ENCODE measurements at places on chromosomes 12 and 14.
A peak's percentile ranks its signal among the peaks of the same experiment; 100 is the strongest.

DNA sequence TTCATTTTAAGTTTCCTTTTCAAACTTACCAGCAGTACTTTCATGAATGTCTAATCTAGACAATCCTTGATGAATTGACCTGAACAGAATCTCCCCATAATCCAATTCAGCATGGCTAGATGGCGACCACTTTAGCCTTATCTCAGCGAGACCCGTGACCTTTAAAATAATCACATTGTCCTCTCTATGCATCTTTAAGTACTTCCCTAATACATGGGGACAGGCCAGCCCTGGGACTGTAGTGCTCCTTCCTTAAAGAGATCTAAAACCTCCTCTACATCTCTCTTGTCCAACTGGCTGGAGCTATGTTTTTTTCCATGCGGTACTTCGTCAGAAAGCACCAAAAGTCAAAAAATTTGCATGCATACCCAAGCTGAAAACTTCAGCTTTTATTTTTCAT, 746.0 kb downstream of the VRK1 start:
- no peak for DNase-seq

- DNase-seq = no peak
Observed at GRCh38 chr14:98966475-98967162, 305.4 kb downstream of the BCL11B start.

- DNase-seq = peak; percentile 82
Observed at GRCh38 chr14:89040460-89041256, 216.2 kb downstream of the TTC8 start.

DNA sequence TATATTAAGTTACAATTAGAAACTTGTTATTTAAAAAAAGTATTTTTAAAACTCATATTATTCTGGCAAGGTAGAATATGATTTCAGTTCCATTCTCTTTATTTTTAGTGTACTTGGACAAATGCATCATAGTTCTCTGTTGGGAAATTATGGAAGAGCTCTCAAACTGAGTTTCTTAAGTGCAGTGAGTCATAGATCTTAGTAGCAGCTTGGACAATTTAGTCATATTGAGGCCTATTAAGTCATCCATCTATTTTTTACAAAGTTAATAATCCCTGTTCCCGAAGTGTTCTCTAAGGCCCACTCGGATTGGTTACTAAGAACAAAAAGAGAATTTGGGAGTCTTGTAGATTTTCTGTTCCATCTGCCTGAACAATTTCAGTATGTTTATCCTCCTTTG, 113.9 kb downstream of the ANO4 start:
- no peak for DNase-seq

DNA sequence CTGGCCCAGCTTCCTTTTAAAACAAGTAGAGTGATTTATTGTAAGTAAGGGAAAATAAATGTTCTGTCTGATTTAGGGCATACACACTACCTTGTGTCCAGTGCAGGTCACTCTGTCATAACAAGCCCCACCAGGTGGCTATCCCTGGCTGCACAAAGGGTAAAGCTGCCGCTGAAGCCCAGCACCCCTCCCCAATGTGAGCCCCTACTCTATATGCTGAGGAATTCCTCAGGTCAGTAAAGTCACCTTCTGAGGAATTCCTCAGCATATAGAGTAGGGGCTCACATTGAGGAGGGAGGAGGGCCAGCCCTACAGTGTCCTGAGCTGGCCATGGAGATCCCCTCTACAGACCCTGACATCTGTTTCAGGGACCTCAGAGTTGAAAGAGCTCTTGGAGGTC, 67.2 kb downstream of the TBC1D30 start:
- DNase-seq = no peak

GRCh38 chr12:9902539-9903228, 21.4 kb downstream of the KLRF2 start:
- no peak for DNase-seq

GRCh38 chr12:19783547-19784444, 344.5 kb downstream of the AEBP2 start:
- no peak for DNase-seq

GRCh38 chr12:98516111-98516873, 902 bp downstream of the TMPO start:
- DNase-seq = peak; percentile 72

- no peak for DNase-seq
Observed at GRCh38 chr14:94675036-94675435, 62.8 kb downstream of the SERPINA3 start.

GRCh38 chr12:46480724-46481123, 108.2 kb upstream of the SLC38A2 start:
- no peak for DNase-seq

DNA sequence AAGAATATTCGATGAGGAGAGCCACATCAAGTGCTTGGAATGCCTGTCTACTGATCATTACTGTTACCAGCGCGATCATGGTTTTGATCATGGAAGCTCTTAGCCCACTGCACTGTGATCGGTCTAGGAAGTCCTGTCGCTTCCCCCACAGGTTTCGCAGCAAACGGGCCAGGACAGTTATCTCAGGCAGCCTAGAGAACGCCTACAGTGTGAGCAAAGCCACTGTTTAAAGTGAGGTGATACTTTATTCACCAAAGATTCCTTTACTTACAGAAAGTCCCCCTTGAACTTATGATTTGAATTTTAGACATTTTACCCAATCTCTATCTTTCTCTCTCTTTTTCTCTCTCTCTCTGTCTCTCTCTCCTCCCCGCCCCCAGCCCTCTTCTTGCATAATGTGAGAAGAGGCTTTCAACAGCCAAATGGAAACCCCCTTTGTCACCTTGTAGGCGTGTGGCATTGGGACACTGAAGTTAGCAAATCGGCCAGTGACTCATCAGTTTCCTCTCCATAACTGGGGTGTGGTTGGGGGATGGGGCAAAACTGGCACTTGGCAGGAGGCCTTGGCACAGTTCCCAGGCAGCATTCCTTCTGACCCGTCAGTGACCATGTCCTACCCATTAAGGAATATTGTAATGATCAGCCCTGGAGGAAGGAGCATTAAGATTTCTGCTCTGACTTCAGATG, 214.8 kb downstream of the CHST11 start:
- peak; percentile 63 for DNase-seq

DNA sequence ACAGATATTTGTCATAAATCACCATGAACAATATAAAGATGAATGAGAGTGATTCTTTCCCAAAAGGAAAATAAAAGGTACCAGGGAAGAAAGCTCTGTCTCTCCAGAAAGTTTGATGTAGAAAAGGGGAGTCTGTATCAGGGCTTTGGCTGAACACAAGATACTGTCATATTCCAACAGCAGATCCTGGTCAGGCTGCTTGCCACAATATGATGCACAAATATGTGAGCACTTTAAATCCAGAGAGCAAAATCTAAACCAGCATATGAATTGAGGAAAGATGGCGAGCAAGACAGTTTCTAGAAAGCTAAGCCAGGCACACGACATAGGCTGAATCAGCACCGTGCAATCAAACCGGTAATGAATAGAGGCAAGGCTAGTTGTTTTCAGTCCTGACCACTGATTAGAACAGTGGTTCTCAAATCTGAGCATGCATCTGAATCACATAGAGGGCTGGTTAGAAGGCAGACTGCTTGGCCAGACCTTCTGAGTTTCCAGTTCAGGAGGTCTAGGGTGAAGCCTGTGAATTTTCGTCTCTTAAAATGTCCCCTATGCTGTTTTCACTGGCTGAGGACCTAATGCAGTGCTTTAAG, 60.7 kb downstream of the PLCZ1 start:
- DNase-seq = no peak

GRCh38 chr14:95048771-95049312, 108.5 kb downstream of the DICER1 start:
- DNase-seq = no peak

- DNase-seq = no peak
Observed at GRCh38 chr12:83954956-83955601, 957.5 kb downstream of the SLC6A15 start.

DNA sequence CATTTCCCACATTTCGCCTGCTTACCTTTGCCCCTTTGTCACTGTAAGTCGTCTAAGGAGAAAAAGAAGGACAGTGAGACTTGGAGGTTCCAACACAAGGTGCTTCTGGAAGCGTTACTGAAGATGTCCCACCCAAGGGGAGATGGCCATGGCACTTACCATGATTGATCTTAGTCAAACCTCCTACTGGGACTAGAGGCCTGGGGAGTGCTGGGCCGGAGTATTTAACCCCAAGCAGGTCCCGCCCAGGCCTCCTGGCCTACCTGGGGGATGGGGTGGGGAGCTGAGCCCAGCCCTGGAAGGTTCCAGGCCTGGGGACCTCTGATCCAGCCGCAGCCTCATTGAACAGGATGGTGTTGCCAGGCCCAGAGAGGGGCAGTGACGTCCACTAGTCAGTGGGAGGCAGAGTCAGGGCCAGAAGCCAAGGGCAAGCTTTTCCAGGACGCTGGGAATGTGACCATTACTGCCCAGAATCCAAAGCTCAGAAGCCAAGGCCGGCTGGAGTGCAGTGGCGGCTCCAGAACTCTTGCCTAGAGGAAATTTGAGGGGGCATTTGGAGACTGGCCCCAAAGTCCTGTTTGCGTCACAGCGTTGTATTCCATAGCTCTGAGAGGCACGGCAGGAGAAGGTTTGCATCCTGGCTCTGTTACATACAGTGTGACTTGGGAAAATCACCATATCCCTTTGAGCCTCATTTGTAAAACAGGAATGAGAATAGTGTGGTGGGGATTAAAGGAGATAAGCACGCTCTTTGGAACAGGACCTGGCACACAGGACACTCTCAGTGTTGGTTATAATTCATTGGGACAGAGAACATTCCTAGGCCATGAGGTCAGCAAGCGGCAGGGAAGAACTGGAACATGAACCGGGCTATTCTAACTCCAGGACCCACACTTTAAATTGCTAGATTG, at the start of gene HPD:
Gene HPD (minus strand): TSS at position 198 of the 911 bp plus-strand sequence. CDS start 36 bp downstream, at position 162.
- DNase-seq = peak; percentile 37

GRCh38 chr12:24198070-24198469, 248.6 kb upstream of the SOX5 start:
- no peak for DNase-seq

DNA sequence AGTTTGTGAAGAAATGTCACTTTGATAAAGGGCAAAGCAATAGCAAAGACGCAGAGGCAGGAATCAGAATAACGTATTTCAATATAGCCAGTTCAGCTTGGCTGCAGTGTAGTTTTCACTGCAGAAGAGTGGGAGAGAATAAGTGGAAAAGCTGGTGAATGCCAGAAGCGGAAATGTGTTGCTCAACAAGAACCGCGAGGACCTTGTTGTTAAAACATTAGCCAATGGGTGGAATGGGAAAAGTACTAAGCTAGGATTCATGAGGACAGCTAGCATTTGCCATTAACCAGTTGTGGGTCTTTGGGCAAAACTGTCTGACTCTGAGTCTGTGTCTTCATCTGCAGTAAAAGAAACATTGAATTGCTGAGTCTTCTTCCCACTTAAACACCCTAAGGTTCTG, 292.9 kb upstream of the GRIP1 start:
- DNase-seq = no peak

GRCh38 chr12:124122722-124123121, 149.7 kb downstream of the ZNF664 start:
- DNase-seq = no peak

DNA sequence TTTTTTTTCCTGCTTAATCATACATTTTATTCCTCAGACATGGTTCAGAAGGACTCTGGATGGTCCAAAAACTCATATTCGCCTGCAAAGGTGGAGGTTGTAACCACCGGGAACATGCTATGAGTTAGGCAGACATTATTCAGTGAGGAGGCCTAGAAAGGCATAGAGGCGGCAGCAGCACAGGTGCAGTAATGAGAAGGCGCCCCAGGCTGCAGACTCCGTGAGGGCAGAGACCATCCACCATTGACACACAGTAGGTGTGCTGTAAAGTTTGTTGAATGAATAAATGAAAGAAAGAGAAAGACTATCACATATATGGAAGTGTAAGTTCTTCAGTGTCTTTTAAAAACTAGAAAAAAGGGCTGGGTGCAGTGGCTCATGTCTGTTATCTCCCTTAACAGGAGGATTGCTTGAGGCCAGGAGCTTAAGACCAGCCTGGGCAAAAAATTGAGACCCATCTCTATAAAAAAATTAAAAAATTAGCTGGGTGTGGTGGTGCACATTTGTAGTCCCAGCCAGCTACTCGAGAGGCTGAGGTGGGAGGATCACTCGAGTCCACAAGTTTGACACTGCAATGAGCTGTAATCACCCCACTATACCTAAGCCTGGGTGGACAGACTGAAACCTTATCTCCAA, 34.5 kb upstream of the PTGR2 start:
- DNase-seq = no peak

DNA sequence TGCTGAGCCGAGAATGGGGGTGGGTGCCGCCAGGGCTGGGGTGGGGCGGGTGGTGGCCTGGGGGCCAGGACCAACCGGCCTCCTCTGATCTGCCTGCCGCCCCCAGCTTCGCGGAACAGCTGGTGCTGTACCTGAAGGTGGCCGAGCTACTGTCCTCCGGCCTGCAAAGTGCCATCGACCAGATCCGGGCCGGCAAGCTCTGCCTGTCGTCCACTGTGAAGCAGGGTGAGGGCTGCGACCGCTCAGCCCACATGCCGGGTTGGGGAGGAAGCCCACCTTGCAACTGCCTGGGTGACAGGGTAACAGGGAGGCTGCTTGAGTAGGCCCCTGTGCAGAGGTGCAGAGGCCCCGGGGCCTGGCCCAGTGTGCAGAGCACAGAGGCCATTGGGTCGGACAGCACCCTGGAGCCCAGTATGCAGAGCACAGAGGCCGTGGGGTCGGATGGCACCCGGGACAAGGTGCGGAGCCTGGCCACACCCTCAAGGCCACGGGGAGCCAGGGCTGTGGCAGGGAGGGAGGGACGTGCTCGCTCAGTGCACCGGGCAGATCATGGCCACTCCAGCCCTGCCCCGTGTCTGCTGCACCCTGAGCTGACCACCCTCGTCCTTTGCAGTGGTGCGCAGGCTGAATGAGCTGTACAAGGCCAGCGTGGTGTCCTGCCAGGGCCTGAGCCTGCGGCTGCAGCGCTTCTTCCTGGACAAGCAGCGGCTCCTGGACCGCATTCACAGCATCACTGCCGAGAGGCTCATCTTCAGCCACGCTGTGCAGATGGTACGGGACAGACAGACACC, 9.5 kb upstream of the PUS1 start:
- no peak for DNase-seq

DNA sequence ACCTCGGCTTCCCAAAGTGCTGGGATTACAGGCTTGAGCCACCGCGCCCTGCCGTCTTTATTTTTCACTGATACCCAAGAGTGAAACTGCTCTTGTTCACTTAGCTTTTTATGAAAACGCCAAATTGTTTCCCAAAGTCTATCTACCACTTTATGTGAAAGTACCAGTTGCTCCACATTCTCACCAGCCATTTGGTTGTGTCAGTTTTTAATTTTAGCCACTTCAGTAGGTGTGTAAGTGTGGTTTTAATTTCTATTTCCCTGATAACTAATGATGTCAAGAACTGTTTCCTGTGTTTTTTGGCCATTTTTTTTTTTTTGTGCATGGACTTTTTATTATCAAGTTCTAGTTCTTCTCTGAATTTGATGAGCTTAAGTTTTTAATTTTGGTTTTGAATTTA, 17.1 kb downstream of the CAND1 start:
- DNase-seq = no peak

All from mucosa of descending colon (tissue), 3 donors.